ENCODE measurements at places on chromosomes 2 and 18.

- no peak for DNase-seq
These were observed 92.8 kb upstream of the THOC1 start for GRCh38 chr18:360676-361075.

- DNase-seq, result no peak
These were observed 10.4 kb downstream of the ERFE start for GRCh38 chr2:238169048-238169707.

GRCh38 chr2:48048476-48049171 lies 142.3 kb upstream of the FBXO11 start:
- no peak for DNase-seq

GRCh38 chr2:207546822-207547221 lies 17.1 kb downstream of the CREB1 start:
- DNase-seq, result no peak

DNA sequence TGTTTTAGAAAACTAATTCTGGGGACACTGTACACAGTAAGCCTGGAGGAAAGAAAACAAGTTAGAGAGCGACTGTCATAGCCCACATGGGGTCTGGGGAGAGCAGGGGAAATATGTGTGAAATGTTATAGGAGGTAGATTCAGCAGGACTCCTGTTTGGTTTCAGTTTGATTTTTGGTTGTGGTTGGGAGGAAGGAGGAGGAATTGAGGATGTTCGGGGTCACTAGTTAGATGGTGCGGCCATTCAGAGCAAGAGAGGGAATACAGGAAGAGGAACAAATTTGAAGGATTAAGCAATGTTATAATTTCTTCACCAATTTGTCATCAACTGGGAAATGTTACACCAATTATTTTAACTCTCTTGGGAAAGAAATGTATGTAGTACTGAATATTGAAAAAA lies 25.1 kb downstream of the TTC39C start:
- DNase-seq, result no peak

DNA sequence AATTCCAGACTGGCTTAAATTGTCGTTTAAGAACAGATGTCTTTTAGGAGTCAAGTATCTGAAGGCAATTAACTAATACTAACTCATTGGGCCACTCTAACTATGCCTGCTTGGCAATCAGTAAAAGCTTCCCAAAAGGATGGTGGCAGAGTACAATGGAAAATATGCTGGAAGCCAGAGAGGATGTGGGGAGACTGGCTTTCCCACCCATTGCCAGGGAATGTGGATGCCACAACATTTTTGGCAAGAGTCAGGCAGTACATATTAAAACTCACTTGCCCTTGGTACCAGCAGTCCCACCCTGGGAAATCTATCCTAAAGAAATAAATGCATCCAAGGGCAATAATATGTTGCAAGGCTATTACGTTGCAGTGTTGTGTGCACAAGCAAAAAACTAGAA lies 74.0 kb upstream of the FZD7 start:
- DNase-seq, result no peak

DNA sequence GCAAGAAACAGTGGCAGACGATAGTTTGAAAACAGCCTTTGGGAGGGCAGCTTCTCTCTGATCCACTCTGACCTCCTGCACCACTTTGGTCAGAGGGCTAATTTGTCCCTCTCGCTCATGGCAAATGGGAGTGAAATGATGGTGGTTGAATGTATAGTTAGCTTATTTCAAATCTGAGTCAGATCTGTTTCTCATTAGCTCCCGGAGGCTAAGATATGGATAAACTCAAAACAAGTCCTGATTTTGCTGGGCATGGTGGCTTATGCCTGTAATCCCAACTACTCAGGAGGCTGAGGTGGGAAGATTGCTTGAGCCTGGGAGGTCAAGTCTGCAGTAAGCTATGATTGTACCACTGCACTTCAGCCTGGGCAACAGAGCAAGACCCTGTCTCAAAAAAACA lies 145.0 kb downstream of the ALK start:
- no peak for DNase-seq

DNA sequence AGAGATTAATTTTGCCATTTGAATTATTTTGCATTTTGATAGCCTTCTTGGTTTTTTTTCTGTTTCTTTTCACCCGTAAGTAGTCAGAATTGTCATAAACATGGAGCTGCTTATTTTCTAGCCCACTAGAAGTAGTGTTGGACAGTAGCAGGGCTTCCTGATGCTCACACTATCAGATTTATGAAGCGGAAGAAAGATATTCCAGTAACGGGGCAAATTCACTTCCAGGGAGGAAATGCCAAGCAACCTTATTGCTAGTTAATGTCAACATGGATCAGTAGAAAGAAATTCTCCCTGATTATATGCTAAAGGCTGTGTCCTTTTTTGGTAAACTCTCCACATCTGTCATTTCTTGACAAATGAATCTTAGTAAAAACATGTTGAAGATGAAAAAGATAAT lies 19.2 kb upstream of the ADAM23 start:
- DNase-seq, result no peak
